ENCODE measurements at places on chromosomes 6 and 20.

DNA sequence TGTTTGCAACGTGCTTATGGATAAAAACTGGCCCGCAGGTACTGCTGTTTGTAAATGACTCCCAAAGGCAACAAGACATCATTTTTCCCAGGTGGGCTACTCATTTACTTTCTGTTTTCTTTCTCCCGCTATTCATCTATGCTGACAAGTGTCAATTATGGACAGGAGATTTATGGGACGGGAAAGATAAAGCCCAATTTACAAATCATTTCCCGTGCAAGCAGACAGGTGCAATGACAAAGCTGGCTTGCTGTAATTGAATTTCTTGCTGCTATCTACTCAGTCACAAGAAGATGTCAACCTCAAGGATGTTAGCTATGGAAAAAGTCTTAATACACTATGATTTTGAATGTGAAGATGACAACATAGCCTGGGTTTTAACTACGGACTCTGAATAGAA, 125.5 kb downstream of the EPHA7 start:
- no peak for DNase-seq

GRCh38 chr6:144435602-144436426, 150.7 kb downstream of the UTRN start:
- no peak for DNase-seq

DNA sequence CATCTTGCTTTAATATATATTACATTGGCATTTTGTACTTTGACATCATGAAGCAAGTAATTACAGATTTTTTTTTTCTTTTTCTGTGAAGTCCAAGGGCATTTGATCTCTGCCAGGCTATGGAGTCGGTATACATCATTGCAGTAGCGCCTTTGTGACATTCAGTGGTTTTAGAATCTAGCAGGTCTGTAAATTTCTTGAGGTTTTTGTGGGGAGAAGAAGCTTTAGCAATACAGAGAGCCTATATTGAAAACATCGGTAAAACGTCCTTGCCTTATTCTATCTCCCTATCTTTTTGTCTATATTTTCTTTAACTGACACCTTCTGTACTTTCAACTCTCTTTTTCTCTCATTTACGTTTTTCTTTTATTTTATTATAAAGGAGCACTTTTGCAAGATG, 47.2 kb downstream of the DUSP22 start:
- DNase-seq: peak; percentile 43

DNA sequence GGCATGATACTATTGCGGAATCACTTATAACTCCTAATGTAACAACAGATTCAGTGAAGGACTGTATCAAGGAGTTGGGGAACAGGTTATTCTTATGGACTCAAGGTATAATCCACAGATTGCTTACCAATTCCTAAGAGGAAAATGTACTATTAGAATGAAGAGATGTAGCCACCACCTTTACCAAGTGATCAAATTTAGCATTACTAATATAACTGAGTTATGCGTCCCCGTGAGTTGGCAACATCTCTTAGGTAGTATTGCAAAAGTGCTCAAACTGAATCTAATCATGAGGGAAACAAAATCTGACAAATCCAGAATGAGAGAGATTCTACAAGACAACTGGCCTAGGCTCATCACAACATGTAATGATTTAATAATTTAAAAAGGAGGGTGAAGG, 777 bp upstream of the SNRNP48 start:
- DNase-seq: no peak

GRCh38 chr6:159400826-159401225, 231.6 kb downstream of the FNDC1 start:
- DNase-seq: no peak

- DNase-seq: no peak
Observed at GRCh38 chr6:130259557-130259956, 36.8 kb upstream of the SAMD3 start.

DNA sequence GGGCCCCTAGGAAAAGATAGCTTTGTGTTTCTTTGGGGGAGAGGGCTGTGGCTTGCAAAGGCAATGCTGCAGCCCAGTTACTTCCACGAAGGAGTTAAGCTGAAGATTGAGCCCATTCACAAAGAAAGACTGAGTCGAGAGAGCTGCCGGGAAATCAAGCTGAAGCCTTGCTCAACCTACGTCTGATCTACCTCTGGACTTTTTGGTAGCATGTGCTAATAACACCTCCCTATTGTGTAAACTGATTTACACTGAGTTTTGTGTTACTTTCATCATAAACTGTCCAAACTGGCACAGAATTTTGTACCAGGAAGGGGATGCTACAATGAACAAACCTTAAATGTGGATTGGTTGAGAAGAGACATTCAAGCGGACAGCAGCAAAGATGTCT, 23.5 kb downstream of the BANF2 start:
- DNase-seq: no peak

- DNase-seq: no peak
Observed at GRCh38 chr20:41052742-41053419, 24.3 kb downstream of the TOP1 start.

DNA sequence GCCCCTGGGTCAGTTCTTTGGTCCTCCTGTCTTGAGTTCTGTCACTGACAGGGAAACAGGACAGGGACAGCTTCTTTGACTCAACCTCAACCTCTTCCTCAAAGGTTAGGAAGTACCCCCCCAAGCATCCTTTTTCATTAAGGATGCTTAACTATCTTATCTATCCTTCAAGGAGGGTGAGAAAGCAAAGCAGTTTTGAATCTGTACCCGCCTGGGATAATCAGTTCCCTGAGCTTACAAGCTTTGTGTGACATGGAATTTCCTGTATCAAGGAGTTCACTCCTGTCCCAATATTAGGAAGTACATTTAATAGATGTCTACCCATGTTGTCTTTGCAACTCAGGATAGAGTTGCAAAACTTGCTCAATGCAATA, 31.1 kb upstream of the PIM1 start:
- no peak for DNase-seq

DNA sequence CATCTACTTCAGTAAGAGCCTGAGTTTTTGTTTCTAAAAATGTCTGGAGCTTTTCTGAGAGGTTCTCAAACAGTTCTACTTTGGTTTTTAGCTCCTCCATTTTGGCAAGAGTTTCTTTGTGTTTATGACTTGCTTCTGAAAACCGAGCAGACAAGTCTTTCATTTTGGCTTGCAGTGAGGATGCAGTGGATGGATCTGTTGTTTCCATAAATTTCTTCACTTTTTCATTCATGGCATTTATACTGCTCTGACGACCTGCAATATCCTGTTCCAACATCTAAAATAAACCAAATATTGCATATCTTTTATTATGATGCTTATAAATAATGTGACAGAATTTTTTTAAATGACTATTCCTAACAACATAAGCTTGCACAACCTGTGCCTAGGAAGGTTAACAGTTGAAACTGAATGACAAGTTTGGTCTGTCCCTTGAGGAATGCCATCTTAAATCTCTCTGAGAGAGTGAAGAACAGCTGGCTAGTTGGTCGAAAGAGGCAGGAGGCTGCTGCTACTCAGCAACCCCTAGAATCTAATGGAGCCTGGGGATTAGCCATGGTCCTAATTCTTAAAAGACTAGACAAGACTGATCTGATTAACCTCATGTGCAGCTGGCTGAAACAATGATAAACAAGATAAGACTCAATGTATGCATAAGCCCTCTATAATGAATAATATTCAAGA, 69.8 kb downstream of the DST start:
- DNase-seq: no peak

DNA sequence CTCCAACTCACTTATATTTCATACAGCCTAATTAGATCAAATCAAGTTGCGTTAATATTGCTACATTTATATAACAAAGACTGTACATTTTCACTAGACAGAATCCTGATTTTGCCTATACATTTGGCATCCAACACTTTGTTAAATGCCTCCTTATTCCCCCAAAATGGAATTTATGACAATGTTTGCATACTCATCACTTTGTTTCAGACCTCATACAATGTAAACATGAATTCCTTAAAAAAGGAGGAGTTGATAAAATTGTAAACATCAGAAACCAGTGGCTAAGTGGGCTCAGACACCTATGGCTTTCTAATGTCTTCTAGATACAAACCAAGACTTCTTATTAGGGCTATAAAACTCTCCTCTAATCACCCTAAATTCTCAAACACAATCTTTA, 87.3 kb downstream of the CHD6 start:
- DNase-seq: no peak
